GM23338 (cell line): ENCODE measurements at places on chromosomes 5 and 9.
A peak's percentile ranks its signal among the peaks of the same experiment; 100 is the strongest.

DNA sequence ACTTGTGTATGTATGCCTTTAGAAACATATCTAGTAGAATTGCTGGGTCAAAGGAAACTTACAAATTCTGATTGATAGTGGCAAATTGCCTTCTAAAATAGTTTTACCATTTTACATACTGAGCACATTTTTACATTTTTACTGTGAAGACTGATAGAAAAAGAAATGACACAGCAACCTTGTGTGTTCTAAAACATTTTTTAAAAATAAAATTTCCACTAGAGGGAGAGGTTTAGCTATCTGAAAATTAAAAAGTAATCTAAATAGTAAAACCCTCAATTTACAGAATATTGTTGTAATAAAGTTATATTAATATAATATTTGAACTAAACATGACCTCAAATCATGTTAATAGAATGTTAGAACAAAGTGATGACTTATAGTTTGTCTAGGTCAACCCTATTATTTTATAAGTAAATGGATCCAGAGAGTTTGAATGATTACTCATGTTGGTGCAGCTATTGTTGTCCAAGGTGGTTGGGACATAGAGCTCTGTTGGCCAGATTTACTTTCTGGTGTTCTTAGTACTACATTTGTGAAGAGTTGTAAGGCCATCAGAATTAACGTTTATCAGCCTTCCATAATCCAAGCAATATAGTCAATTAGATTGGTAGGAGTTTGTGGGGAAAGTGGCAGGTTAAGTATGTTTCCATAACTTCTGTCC, 17.2 kb downstream of the CENPP start:
- no peak for DNase-seq

- no peak for DNase-seq
Observed at GRCh38 chr5:57503433-57503832, 20.8 kb upstream of the ACTBL2 start.

DNA sequence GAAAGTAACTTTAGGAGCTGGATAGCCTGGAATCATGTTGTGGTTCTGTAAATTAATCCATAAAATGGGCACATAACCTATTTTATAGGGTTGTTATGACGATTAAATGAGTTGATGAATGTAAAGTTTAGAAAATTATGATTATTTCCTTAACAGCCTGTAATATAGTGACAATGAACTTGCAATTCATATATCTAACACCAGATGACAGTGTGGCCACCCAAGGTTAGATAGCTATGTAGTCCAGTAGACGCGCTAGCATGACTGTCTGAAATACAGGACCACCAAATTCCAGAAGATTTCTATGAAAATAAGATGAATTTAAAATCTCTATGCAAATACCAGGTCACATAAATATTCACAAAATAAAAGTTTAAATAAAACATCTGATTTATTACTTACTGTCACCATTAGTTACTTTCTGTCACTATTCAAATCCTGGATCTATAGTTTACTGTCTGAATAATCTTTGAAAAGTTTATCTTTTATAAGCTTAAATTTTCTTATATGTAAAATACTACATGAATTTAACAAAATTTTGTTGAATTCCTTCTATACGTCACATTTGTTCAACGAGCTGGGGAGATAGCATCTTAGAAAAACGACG, 26.1 kb upstream of the MACIR start:
- peak; percentile 56 for DNase-seq

DNA sequence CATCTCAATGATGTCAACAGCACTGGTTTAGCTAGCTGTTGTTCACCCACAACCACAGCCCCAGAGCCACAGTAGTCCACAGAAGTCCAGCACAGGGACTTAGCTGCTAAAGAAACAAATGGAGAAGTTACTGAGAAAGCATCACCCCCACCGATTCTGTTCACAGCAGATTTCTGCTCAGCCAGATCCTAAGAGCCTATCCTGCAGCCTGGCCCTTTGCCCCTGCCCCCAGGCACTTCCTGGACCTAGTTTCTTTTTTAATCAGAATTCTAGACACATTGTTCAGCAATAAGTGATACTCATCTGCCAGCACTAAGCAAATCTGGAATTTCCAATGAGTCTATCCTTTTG, 7.4 kb downstream of the B4GALT1 start:
- no peak for DNase-seq

- no peak for DNase-seq
Observed at GRCh38 chr5:127959152-127959764, 124.3 kb upstream of the SLC12A2 start.

DNA sequence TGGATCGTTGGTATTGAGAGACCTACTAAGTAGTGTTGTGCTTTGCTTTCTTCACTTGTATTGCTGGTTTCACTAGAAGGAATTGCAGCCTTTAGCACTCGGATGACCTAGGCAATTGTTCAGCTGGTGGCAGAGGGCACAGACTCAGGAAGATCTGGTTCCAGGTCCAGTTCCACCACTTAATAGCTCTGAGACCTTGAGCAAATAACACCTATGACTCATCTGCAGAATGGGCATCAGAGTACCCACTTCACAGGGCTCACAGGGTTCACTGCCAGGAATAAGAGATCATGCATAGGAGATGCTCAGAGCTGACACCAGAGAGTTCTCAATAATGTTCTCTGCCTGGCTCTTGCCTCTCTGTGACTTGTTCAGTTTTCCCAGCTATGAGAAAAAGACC, 133.6 kb downstream of the SIL1 start:
- DNase-seq, result no peak

DNA sequence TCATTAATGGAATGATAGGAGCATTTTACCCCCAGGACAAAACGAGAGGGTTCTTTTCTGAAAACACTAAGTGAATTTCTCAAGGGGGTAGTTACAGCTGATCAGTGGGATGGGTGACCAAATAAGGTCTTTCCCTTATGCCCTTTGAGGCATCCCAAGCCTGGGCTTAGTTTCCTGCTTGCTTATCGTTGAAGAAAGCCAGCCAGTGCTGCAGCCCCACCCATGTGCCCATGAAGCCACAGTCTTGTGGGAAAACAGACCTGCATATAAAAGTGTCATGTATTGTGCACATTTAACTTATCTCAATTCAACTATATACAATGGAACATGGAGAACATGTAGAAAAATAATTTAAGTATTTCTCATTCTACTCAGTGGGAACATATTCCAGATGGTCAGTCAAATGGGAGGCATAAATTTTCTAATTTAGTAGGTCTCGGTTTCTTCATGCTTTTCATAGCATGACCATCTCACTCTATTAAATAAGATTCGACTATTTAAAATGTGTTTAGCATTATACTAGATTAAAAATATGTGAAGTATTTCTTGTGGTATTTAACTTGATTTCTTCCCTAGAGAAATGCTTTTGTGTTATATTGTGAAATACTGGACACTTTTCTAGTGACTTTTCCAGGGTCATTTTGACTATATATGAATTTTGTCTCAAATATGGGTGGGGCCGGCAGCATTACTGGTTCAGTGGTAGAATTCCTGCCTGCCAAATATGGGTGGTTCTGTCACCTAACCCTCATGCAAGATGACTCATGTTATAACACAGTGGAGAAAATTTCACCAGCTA, 189.7 kb upstream of the SGCD start:
- no peak for DNase-seq

GRCh38 chr5:180339583-180340183, 13.5 kb downstream of the GFPT2 start:
- DNase-seq, result no peak

- DNase-seq, result peak; percentile 88
Observed at GRCh38 chr9:82606492-82607382, 456.2 kb downstream of the RASEF start.
